ENCODE measurements at places on chromosomes 6 and 20. TPM values are rescaled to one million over a fixed set of nuclear protein-coding genes. Genes with fewer than 3 reads are reported as not detected.

- no peak for DNase-seq
Measured at GRCh38 chr6:8030920-8031319, 33.3 kb downstream of the BLOC1S5 start.

The EYS gene
- under 0.01 TPM for total RNA-seq

- peak; percentile 79 for DNase-seq
Measured at GRCh38 chr20:11891776-11892545, 25.7 kb upstream of the BTBD3 start.

DNA sequence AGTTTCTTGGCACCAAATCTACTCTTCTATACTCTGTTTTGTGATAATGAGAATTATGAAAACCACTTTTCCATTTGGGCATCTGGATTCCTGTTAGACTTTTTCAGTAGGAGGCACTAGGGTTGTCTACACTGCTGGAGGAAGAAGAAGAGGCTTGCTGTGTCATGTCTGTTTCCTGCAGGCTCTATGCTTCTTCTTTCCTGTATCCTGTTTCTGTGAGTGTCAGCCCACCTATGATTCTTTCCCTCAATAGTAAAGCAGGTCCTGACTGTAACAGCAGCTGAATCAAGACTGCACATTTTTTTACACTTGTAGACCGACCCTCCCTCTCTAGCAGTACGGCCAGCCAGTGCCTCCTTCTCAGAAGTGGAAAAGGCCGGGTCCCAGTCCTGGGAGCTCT, 603.9 kb downstream of the HDGFL1 start:
- no peak for DNase-seq

The PHF20 gene
- total RNA-seq: 39.1 TPM

GRCh38 chr20:49742948-49743347, 29.3 kb upstream of the B4GALT5 start:
- DNase-seq: no peak

GRCh38 chr6:96301023-96301422, 220.6 kb upstream of the UFL1 start:
- no peak for DNase-seq

DNA sequence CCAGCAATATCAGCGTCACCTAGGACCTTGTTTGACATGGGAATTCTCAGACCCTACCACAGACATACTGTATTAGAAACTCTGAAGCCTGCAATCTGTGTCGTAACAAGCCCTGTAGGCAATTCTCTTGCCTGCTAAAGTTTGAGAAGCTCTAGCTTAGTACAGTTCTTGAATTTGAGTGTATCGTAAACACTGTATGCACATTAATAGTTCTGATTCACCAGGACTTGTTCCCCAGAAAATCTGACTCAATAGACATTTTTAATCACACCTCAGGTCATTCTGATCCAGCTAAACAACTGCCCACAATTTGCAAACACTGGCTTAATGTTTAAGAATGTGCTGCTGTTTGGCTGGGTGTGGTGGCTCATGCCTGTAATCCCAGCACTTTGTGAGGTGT, 414.3 kb downstream of the TFAP2A start:
- DNase-seq: no peak

The GGTLC1 gene
- total RNA-seq: not detected

DNA sequence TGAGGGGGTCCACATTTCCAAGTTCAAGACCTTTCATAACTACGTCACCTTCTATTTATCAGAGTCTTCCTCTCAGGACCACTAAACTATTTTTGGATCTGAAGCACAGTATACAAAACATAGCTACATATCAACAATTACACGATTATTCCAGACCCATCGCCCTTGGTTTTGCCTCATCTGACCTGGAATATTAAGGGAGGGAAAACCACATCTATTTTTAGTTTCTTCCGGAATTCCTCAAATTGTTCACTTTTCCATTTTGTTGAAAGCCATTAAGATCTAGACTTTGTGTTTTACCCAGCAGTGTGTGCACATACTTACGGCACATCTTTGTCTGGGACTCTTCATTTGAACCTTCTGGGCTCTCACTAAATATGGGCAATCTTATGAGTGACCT, 12.0 kb upstream of the ADGRF5 start:
- DNase-seq: no peak

- DNase-seq: peak; percentile 91
Measured at GRCh38 chr20:63831993-63832686, 1.1 kb upstream of the ZBTB46 start.

GRCh38 chr6:143140767-143141166, 80.1 kb downstream of the AIG1 start:
- no peak for DNase-seq

GRCh38 chr6:165721356-165721755, 58.3 kb upstream of the PDE10A start:
- no peak for DNase-seq

The DDX43 gene
- total RNA-seq: 5.0 TPM

- DNase-seq: no peak
Measured at GRCh38 chr20:843912-844311, 10.4 kb downstream of the FAM110A start.

DNA sequence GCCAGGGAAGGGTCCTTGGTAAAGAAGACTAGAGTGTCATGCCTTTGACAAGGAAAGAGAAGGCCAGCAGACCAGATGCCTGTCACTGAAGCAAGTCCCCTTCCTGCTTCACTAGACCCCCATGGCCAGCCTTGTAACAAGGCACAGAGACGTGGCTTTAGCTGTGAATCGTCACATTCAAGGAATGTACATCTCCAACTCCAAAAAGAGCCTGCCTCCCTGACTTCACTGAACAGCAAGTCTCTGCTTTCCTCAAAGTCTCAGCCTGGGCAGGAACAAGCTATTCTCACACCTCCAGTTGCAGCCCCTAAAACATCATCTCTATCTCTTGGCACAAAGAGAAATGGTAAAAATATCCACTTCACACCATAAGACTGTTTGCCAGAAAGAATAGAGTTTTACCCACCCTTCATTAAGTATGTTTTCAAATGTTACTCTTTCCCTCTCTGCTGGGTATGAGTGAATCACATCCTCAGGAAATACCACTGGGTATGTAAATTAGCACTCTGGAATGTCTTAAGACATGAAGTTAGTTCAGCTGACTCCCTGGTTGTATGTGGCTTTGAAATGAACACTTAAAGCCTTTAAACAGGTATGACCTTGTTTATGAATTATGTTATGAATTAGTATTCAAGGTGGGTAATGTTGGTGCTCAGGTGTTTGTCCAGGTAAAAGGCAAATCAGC, 46.4 kb upstream of the NT5E start:
- peak; percentile 82 for DNase-seq

The SIGLEC1 gene
- not detected for total RNA-seq

The MTFR2 gene
- total RNA-seq: 1.5 TPM

DNA sequence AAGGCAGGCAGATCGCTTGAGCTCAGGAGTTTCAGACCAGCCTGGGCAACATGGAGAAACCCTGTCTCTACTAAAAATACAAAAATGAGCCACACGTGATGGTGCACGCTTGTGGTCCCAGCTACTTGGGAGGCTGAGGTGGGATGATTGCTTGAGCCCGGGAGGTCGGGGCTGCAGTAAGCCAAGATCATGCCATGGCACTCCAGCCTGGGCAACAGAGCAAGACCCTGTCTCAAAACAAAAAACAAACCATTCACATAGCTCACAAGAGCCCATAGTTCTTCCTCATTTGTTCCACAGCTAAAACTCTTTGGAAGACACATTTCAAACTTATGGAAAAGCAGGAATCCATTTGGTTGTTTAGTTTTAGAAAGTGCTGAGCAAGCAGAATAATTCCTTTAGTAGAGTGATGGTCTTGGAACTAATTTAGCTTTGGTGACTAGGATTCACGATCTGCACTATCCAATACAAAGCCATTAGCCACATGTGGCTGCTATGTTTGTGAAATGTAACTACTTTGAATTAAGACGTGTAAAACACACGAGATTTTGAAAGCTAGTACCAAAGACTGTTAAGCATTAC, 4.1 kb downstream of the ZNFX1 start:
- DNase-seq: no peak

DNA sequence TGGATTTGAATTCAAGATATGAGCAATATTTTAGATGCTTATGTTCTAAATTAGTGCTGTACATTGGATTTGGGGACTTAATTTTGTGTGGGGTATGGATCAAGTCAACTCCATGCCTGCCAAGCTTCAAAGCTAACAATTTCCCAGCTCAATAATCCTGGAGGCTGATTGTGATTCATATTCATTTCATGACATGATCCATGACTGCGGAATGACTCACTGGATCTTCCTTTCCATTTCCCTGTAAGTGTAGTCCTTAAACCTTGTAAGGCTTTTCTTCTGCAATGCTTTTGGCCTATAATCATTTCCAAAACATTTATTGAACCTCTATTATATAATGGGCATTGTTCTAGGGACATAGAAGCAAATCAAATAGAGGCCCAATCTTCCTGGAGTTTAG, 44.7 kb upstream of the CCN2 start:
- peak; percentile 60 for DNase-seq

GRCh38 chr6:149209871-149210775, 107.4 kb upstream of the TAB2 start:
- DNase-seq: peak; percentile 80

GRCh38 chr6:84921891-84922290, 157.5 kb upstream of the TBX18 start:
- DNase-seq: no peak

The C6orf132 gene
- 2.9 TPM for total RNA-seq

DNA sequence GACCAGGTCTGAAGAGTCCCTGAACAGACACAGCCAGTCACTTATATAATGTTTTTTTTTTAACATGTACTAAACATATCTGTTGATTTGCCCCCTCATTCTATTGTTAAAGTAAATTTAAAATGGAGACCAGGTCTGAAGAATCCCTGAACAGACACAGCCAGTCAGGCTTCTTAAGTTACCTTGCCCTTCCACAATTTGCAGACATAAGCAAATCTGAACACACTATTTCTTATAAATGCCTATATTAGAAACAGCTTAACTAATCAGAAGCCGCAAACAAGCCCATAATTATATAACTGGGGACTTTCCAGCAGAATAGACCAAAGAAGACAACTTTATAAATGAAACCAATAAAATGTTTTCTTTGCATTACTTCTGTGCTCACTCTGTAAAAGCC, 118.2 kb downstream of the DNAH8 start:
- no peak for DNase-seq

DNA sequence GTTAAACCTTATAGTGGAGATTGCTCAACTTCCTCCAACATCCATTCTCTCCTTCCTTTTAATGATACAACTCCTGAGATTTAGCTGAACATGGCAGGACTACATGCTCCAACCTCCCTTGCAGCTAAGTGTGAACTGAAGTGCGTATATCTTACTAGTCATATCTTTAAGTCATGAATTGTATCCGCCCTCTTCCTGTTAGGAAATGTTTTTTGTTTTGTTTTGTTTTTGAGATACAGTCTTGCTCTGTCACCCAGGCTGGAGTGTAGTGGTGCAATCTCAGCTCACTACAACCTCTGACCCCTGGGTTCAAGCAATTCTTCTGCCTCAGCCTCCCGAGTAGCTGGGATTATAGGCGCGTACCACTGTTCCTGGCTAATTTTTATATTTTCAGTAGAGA, 8.8 kb upstream of the OSTM1 start:
- DNase-seq: no peak

DNA sequence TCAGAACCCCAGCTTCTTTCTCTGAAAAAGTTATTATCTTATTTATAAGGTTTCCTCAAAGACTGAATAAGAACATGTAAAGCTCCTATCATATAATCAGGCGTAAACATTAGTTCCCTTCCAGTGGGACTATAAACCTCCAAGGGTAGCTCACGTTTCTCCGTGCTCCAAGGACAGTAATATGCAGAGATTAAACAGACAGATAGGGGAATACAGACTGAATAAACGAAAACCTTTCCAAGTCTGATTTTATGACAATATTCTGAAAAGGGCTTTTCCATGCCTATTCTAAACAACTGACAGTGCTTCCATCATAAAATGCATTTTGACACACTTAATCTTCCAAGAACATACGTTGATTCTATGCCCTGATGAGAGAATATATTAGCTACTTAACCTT, 22.8 kb downstream of the BACH2 start:
- no peak for DNase-seq

DNA sequence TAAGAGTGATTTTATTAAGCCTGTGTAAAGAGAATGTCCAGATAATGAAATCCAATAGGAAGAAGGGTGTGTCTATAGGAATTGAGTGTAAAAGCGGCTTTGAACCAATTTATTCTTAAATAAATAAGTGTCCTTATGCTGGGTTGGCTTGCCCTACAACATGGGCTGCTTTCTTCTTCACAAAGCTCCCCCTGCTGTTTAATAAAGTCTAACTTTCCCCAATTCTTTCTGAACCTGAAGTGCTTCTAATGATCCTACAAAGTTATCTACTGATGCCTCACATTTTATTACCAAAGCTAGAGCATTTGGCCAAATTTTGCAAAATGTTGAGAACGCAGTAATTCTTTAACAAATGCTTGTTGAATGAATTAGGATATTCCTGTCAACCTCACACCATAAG, 36.3 kb upstream of the SIRT5 start:
- peak; percentile 94 for DNase-seq

DNA sequence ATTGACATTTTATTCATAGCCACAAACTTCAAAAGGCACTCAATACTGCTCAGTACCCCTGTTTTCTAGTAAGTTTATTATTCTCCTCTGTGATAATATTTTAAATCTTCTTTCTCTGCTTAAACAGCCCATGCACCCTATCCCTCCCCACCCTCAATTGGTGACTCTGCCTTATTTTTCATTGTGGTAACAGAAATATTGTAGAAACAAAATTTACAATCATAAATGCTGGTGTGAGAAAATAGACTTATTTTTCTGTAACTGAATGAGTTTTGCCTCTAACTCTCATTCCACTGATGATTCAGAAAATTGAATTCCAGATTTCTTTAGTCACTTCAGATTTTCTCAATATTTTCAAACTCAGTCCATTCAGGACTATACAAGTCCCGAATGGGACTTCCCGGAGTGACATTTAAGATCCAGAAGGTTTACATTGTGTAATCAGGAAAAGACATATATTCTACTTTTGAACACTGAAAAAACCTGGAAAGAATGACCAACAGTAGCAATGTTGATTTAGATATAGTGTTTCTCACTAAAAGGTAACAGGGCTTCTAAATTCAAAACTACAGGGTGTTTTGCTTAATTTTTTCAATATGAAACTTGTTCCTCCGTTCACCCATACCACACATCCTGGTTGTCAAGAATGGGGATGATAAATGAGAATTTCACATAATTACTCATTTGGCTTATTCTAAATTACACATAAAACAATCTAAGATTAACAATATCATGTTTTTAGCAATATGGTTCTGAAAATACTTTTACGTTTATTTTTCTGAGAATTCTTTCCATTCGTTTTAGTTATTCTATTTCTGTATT, 34.8 kb upstream of the UST start:
- peak; percentile 81 for DNase-seq

DNA sequence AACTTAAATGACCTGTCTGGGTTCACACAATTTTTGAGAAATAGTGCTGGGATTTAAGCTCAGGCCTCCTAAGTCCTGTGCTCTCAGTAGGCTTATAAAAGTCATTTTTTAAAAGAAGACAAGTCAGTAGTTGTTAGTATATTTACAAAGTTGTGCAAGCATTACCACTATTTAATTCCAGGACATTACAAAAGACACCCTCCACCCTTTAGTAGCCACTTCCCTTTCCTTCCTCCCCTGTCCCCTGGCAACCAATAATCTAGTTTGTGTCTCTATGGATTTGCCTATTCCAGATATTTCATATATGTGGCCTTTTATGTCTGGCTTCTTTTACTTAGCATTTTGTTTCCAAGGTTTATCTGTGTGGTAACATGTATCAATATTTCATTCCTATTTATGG, 37.6 kb downstream of the HMGN3 start:
- DNase-seq: no peak

- DNase-seq: peak; percentile 22
Measured at GRCh38 chr6:36809941-36810803, 29.1 kb downstream of the CPNE5 start.
